ENCODE measurements at places on chromosomes 2 and 18.
A peak's percentile ranks its signal among the peaks of the same experiment; 100 is the strongest.

DNA sequence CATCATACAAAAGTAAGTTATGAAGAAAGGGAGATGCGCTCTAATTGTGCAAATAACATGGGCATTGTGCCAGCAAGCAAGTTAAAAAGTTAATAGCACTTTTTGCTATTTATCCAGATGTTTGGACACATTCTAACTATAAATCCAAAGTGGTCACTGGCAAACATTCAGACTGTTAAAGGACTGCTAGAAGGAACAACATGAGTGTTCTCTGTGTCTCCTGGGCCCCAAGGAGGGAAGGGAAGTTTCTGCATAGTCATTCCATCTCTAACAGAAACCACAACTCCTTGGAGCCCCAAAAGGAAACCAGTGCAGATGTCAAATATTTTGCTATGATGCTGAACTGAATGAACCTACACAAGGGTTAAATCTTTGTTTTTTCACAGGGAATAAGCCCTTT is 213.3 kb upstream of the HNRNPA3 start:
- no peak for DNase-seq

DNA sequence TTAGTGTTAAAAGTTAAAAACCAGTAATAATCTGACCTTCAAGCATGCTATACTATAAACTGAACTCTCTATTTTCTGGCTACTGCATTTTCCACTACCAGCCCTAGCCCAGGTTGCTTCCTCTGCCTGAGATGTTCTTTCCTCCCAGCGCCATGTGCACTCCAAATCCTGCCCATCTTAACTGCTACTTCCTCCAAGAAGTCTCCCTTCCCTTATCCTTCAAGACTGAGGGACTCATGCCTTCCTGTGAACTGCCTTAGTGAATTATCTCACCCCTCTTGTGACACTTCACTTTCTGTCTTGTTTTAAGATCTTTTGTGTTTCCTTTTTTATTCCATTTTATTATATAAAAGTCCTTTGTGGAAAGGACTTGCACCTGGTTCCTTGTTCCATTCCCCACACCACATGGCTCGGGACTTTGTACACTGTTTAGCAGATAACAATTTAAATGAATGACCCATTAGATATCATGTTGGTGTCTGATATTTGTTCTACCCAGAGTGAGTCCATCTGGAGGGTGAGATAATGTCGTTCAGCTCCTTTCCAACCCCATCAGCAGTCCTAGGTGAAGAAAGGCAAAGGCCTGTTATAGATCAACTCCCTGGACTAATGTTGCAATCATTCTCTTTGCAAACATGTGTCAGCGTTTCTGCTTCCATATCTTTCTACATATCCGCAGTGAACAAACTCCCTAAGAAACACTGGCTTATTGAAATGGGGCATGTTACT is 20.9 kb upstream of the AGFG1 start:
- no peak for DNase-seq

DNA sequence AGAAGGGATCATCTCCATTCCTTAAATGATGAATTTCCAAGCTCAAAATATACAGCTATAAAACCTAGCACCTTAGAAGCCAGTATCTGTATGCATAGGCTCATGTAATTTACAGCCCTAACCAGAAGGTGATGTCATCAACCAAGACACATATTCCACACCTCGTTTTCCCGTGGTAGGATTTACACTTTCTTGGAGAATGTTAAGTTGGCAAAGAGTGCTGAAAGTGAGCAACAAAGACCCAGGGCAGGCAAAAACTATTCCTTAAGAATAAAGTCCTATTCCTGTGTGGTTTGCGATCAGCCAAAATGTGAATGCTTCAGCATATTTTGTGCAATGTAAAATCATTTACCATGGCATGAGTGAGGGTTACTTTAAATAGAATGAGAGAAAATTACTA is 247.1 kb downstream of the OSR1 start:
- DNase-seq = no peak

DNA sequence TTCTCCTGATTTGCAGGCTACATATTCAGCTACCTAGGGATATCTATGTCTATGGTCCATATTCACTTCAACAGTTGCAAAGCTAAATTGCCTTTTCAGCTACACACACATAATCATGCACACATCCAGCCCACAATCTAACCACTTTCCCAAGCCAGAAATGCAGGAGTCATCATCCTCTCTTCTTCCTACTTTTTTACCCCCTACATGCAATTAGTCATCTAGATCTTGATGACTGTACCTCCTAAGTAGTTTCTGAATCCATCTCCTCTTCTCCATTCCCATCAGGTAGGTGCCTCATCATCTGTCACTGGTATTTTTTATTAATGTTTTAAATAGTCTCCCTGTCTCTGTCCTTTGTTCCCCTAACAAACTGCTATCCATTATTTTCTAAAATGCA is 23.7 kb upstream of the SPRED2 start:
- DNase-seq = no peak

DNA sequence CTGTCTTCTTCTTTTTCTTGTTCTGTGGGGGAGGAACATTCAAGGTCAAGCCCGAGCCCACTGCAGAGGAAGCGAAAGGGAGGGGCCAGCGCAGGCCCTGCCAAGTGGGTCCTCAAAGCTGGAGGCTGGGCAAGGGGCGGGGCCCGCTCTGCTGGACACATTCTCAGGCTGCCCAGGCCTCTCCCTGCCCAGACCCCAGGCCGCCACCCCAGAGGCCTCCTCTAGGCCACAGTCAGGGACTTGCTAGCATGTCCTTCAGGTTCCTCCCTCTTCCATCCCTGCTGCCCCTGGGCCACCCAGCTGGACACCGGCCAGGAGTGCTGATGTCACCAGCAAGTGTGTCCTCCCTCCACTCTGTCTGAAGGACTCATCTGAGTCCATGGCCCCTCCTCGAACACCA is 44.1 kb downstream of the KIF1A start:
- no peak for DNase-seq

GRCh38 chr2:18403921-18404522 is 156.4 kb downstream of the RDH14 start:
- no peak for DNase-seq

DNA sequence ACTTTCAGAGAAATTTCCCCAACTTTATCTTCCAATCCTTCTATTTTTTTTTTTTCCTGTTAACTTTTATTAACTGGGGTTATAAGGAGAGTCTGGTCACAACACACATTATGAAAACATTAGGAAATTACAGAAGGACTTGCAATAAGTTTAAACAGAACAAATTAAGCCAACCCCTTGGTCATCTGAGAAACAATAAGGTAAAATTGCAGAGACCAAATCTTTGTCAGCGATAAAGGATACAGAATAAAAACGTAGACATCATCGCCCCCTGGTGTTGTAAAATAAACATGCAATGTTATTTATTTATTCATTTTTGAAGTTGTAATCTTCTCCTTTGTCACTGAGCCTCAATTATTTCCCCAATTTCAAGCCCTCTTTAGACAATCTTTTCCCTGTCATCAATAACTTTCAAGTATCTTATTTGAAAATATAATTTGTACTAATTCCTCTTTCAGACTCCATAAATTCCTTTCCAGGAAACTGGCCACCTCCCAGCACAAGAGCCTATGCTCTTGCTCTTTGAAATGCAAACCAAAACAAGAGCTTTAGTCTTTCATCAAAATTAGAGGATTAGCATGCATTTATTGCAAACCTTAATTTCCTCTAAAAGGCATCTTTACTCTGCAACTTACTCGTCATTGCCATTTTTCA is 19.5 kb downstream of the G6PC2 start:
- peak; percentile 35 for DNase-seq

GRCh38 chr2:230346921-230347533 is 20.0 kb downstream of the SP140L start:
- no peak for DNase-seq

GRCh38 chr2:101781326-101781725 is 83.8 kb downstream of the MAP4K4 start:
- DNase-seq = no peak

DNA sequence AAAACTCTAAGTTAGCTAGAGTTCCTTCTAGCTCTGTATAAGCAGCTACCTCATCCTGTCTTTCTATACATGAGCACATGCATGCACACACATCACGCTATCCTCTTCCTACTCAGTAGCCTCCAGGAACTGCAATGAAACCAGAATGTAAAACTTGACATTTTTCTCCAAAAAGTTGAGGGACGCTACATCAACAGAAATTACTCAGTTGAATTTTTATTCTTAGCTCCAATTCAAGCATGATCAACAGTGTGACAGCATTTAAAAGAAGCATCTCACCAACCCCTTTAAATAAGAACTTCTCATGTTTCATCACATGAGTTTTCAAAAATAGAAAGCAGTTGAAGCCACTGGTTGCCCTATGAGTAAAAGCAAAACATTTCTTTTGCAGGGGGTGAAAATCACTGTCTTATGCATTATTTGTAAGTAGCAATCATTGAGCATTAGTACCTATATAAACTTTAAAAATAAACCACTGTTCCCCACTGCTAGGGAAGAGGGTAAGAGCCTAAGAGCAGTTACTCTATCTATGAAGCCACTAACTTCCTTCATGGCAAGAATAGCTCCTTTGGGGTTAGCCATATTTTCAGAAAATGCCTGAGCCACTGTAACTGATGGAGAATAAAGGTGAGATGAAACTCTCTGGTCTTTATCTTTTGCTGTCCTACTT is 77.9 kb upstream of the ARL5A start:
- no peak for DNase-seq

DNA sequence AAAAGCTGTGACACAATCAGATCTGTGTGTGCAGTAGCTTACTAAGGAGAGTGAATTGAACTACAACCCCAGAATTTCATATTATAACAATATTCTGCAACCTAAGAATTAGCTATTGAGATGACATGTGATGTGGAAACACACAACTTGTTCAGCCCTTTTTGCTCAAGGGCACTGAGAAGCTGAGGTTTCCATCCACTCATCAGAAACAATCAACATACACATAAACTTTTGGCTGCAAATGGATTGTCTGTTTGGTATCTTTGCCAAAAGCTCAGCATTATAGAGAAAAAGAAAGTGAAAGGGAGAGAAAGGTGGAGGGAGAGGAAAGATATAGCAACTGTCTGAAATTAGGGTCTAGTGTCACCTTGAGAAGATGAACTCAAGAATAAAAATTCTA is 117.2 kb upstream of the KLF7 start:
- DNase-seq = no peak

DNA sequence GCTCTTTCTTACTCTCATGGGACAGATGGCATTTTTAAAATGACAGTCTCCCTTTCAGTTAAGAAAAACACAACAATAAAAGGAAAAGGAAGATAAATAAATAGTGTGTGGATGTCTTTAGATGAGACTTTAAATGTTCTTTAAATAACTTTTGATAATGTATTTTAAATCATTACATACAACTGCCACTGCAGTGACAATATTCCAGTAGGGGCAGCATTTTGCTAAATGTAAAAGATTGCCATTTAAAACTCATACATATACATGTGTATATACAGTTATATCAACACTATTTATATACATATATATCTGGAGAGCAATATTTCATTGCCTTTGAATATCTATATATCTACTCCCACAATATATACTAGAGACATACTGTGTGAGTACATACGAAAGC is 90.7 kb downstream of the INO80D start:
- DNase-seq = no peak

DNA sequence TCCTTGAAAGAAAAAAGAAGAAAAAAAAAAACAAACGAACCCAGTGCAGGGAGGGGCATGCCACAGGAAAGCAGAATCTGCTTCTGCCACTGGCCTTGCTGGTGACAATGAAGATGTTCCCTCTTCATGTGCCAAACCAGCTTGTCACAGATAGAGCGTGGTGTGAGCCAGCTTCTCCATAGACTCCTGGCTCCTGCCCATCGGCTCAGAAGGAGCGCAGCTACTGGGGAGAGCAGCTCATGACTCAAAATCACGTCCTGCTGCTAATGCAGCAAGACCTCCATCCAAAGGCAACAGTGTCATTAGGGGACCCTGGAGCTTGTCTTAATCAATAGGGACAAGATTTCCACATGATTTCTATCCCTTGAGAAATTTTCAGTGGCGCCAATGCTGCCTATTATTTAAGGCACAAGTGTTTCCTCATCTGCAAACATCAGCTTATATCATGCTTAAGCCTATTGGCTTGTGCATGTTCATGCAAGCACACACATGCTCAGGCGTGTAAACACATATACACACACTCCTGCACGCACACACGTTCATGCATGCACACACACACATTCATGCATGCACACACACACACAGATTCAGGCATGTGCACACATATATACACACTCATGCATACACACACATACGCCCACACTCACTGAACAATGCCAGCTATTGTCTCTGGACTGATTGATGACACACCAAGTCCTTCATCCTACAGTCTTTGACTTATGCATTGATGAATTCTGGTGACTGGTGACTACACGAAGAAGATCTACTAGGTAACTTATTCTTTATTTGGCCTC is 682.0 kb upstream of the ID2 start:
- DNase-seq = peak; percentile 11

GRCh38 chr2:71101656-71102055 is 28.4 kb downstream of the MCEE start:
- DNase-seq = no peak

- no peak for DNase-seq
Observed at GRCh38 chr18:9429662-9429993, 45.7 kb upstream of the RALBP1 start.

GRCh38 chr2:46383113-46383395 is 85.8 kb downstream of the EPAS1 start:
- DNase-seq = no peak

GRCh38 chr2:146927080-146927711 is 917.6 kb upstream of the ACVR2A start:
- DNase-seq = peak; percentile 23

GRCh38 chr18:46042571-46043123 is 29.4 kb downstream of the PSTPIP2 start:
- DNase-seq = peak; percentile 58

- peak; percentile 58 for DNase-seq
Observed at GRCh38 chr2:197028230-197028629, 101.7 kb upstream of the PGAP1 start.

- DNase-seq = no peak
Observed at GRCh38 chr18:78659748-78660147, 319.9 kb upstream of the SALL3 start.

GRCh38 chr2:124296470-124296869 is 271.4 kb downstream of the CNTNAP5 start:
- no peak for DNase-seq

DNA sequence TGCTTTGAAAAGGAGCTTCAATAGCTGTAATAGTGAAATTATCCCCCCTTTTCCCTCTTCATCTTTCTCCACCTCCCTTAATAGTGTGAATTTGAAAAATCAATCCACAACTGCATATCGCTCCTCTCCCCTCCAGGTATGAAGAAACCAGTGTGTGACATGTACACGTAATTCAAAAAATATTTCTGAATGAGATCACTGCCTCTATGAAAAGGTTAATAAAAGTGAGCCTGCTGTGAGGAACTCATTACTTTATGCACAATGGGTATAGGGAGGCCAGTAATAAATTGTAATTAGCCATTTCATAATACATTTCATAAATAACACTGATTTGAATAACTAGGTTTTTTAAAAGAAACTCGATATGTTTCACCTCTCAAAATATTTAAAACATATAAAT is 209.0 kb upstream of the KYNU start:
- DNase-seq = no peak

DNA sequence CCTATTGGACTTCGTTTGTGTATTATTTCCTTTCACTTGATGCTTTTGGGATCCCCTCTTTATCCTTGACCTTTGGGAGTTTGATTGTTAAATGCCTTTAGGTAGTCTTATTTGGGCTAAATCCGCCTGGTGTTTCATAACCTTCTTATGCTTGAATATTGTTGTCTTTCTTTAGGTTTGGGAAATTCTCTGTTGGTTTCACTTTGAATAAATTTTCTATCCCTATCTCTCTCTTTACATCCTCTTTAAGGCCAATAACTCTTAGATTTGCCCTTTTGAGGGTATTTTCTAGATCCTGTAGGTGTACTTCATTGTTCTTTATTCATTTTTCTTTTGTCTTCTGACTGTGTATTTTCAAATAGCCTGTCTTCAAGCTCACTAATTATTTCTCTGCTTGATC is 354.7 kb downstream of the PARD3B start:
- no peak for DNase-seq

Data from SW480 (cell line).